ENCODE measurements at places on chromosomes 1 and 21. TPM values are rescaled to one million over a fixed set of nuclear protein-coding genes. Genes with fewer than 3 reads are reported as not detected.

- no peak for DNase-seq
Observed at GRCh38 chr1:41789661-41790330, 128.9 kb downstream of the HIVEP3 start.

Gene CFAP74
- not detected for polyA plus RNA-seq

DNA sequence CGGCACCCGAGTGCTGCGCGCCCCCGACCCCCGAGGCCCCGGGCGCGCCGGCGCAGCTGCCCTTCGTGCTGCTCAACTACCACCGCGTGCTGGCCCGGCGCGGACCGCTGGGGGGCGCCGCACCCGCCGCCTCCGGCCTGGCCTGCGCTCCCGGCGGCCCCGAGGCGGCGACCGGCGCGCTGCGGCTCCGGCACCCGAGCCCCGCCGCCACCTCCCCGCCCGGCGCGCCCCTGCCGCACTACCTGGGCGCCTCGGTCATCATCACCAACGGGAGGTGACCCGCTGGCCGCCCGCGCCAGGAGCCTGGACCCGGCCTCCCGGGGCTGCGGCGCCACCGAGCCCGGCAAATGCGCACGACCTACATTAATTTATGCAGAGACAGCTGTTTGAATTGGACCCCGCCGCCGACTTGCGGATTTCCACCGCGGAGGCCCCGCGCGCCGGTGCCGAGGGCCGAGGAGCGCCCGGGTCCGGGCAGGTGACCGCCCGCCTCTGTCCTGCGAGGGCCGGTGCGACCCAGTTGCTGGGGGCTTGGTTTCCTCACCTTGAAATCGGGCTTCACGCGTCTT lies 49.0 kb downstream of the SIM2 start:
- no peak for DNase-seq

GRCh38 chr1:220226752-220227151 lies 45.5 kb downstream of the RAB3GAP2 start:
- DNase-seq = no peak

DNA sequence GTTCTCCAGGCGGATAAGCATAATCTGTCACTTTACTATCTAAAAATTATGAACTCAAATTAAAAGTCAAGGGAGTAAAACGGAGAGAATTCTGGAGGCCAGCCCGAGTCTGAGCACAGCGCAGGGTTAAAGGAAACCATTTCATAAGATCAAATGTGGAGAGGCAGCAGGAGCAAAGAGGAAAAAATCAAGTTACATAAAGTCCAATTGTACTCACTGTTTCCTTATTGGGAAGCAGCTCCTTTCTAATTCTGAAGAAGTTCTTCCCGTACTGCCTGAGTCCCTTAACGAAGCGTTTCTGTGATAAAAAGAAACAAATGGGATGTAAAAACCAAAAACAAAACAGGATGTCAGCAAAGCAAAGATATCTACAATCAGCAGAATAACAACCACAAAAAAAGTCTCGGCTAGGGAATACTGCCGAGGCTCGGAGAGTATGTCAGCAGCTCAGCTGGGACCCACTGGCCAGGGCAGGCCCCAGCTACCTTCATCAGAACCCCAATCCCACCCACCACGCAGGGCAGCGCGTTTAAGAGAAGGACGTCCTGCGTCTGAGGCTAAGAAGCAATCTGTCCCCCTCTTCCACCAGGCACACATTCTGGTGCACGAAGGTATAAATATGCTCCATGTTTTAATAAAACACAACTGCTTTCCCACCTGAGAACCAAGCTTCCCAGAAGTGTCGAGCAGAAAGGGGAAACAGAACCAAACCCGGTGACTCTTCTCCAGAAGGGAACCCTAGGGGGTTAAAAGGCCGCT lies 104.8 kb downstream of the SLC45A1 start:
- no peak for DNase-seq

GRCh38 chr21:38444691-38445090 lies 53.6 kb downstream of the ERG start:
- no peak for DNase-seq

DNA sequence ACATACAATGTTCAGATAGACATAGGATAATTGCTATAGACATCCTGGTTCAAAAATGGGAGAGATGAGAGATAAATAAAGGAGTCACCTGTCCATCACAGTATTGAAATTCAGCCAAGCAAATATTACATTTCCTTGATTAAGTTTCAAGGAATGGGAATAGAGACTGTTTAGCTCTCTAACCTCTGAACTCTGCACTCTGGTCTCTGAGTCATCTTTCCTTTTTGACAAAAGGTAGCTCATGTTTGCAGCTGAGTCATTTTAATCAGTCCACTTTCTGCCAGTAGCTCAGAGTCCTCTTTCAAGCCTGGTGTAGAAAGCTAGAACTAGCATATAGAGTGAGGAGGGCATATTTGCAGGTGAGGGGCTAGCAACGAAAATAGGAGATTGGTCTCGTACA lies 51.4 kb upstream of the GJA8 start:
- DNase-seq = no peak

GRCh38 chr1:15700508-15700907 lies 16.4 kb downstream of the PLEKHM2 start:
- DNase-seq = no peak

- DNase-seq = no peak
Observed at GRCh38 chr1:107264007-107264406, 123.2 kb downstream of the NTNG1 start.

Gene FHAD1
- polyA plus RNA-seq = not detected

GRCh38 chr1:228457396-228458176 lies 29.6 kb upstream of the RNF187 start:
- peak; percentile 82 for DNase-seq

DNA sequence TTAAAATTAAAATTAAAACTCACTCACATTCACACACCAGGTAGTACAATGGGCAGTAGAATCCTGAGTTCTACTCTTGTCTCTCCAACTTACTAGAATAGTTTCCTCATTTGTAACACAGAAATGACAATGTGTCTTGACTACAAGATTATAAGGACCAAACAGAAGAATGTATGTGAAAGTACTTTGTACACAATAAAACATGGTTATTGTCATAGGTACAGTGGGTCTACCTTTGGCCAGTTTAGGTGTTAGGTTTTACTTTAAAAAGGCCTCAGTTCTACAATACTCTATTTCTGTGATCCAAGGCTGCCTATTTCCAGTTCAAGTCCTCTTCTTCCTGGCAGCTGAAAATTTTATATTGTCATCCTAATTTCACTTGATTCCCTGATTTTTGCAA lies 50.2 kb downstream of the LUZP1 start:
- no peak for DNase-seq

GRCh38 chr21:41780337-41781049 lies 13.6 kb upstream of the RIPK4 start:
- no peak for DNase-seq

Gene NLRP3
- polyA plus RNA-seq = 2.4 TPM

DNA sequence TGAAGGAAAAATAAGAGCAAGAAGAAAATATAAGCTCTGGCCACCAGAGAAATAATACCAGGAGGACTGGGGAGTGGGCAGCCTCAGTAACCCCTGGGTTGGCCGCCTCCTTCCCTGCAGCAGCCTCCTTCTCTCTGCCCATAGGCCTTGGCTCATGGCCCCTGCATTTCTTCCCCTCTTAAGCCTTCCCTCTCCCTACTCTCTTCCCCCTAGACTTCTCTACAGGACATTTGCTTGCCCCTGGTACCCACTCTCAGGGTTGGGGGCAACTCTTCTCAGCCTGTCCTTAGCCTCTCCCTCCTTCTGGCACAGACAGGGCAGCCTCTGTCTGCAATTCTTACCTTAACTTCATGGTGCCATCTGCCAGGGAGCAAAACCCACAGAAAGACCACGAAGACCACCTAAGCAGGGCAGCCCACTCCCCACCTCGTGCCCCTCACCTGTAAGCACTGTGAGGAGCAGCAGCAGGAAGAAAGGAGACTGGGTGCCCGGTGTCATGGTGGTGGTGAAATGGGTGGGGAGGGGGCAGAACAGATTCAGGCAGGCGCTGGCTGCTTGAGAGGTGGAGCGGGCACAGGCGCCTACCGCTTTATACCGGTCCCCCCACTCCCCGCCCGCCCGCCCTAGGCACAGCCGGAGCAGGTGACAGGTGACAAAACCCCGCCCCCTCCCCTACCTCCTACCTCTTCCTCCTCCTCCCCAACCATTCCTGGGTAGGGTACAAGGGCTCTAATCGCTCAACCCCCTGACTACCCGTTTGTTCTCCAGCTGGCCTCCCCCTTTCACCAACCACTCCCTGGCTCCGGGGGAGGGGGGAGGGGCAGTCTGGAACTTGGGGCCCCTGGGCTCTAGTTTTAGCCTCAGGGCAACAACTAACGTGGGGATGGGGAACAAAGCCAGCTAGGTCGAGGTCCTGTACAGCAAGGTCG lies 15.1 kb downstream of the THBS3 start:
- no peak for DNase-seq

- no peak for DNase-seq
Observed at GRCh38 chr1:81424061-81424460, 376.7 kb upstream of the ADGRL2 start.

GRCh38 chr1:44294588-44295007 lies 60.5 kb downstream of the ERI3 start:
- DNase-seq = no peak

Gene RNU11
- polyA plus RNA-seq = not detected

Gene CLCA2
- polyA plus RNA-seq = not detected

Gene AP4B1
- polyA plus RNA-seq = 8.6 TPM

DNA sequence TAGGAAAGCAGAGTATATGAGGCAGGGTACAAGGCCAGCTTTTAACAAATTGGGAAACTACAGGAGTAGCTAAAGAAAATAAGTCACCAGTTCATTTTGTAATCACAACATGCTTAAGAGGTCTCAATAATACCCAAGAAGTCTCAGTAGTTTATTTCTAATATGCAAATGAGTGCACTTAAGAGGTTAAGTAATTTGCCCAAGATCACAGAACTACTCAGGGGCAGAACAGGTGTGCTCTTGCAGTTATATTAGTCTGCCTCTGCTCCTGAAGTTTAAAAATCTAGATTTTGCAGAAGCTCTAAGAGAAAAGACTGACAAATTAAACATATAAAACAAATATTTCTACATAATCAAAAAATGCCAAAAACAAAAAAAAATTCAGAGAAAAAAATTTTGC lies 6.9 kb downstream of the EPS15 start:
- DNase-seq = no peak
